Activated CD8-positive, alpha-beta T cell treated with anti-CD3 and anti-CD28 coated beads for 36 hours (primary cell): ENCODE measurements at places on chromosomes 6 and 20.
A peak's percentile ranks its signal among the peaks of the same experiment; 100 is the strongest.

GRCh38 chr6:169984181-169985120 lies 233.0 kb downstream of the ERMARD start:
- no peaks in the 10 kb centered on the region for H3K36me3 ChIP-seq
- H3K27me3 ChIP-seq = no peaks in the 10 kb centered on the region
- no peak overlapping the region for H3K27ac ChIP-seq
- H3K4me3 ChIP-seq = no peak overlapping the region
- H3K4me1 ChIP-seq = peaks cover 1% of the 10 kb centered on the region

DNA sequence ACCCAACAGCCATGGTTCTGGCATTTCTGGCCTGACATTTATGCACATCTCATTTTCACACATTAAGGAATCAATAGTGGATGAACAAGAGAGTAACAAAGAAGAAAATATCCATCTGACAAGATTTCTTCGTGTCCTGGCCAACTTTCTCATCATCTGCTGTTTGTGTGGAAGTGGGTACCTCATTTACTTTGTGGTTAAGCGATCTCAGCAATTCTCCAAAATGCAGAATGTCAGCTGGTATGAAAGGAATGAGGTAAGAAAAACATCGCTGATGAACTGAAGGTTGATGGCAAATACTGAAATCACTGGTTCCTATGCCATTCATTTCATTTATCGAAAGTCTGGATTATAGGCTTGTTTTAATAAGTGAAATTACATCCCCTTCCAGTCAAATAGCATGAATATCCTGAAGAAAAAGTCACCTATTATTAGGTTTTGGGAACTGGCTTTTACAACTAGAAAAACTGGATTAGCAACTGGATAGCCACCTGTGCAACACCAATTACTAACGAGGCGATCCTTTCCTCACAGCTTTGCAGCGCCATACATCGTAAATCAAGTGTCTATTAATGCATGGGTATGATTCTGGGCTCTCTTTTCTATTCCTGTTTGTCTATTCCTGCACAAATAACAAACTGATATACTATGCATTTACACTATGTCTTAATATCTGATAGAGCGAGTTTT lies 50.2 kb upstream of the NOP56 start:
- H3K36me3 ChIP-seq = no peaks in the 10 kb centered on the region
- no peak overlapping the region for H3K27ac ChIP-seq
- no peaks in the 10 kb centered on the region for H3K4me1 ChIP-seq
- H3K4me3 ChIP-seq = no peak overlapping the region

DNA sequence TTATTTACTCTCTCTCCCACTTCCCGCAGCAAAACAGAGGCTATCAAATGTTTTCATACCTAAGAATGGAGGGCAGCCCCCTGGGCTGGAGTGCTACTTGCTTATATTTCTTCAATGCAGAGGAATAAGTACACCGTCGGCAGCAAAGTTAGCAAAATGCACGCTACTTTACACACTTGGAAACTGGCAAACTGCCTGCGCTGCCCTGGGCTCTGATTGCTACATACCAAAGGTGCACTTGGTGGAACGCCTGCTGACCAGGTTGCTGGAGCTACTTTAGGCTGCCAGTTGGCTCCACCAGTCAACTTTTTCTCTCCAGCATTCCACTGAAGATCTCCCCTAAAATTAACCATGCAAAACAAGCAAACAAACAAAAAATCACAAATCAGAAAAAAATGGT lies 62.4 kb downstream of the PRSS35 start:
- H3K4me1 ChIP-seq = no peaks in the 10 kb centered on the region
- no peaks in the 10 kb centered on the region for H3K36me3 ChIP-seq
- no peak overlapping the region for H3K4me3 ChIP-seq

DNA sequence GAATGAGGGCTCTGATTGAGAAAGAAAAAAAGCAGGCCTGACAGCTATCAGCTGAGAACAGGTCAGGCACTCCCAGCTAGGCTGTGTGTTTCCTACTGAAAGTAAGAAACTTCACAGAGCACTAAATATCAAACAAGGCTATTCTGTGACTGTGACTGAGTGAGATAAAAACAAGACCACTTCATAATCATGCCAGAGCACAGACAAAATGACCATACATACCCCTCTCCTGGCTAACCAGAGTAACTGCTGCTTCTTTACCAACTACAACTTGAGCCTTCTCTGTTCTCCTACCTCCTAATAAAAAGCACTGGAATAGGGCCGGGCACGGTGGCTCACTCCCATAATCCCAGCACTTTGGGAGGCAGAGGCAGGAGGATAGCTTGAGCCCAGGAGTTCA lies 6.8 kb upstream of the BTN1A1 start:
- no peak overlapping the region for H3K4me3 ChIP-seq
- no peak for DNase-seq
- H3K27ac ChIP-seq = no peak overlapping the region
- peaks cover 2% of the 10 kb centered on the region for H3K27me3 ChIP-seq
- H3K4me1 ChIP-seq = peaks cover 10% of the 10 kb centered on the region

DNA sequence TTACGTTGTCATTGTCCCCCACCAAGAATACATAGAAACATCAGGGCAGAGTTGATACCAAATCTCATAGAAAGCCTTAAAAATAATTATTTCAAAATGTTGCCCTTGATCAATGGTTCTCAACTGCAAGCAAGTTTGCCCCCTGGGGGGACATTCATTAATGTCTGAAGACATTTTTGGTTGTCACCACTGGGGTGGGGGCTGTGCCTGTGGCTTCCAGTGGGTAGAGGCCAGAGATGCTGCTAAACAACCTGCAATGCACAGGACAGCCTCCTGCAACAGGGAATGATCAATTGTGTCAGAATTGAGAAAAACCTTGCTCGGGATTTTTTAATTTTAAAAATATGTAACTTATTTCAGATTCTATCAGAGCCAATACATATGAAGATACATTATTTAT lies 130.6 kb upstream of the DOK5 start:
- no peaks in the 10 kb centered on the region for H3K36me3 ChIP-seq
- peaks cover 4% of the 10 kb centered on the region for H3K4me1 ChIP-seq
- no peak overlapping the region for H3K27ac ChIP-seq
- H3K4me3 ChIP-seq = no peak overlapping the region

- peak; percentile 21 for DNase-seq
- H3K4me3 ChIP-seq = no peak overlapping the region
- no peak overlapping the region for H3K27ac ChIP-seq
- no peaks in the 10 kb centered on the region for H3K27me3 ChIP-seq
- no peaks in the 10 kb centered on the region for H3K36me3 ChIP-seq
Measured at GRCh38 chr20:7094438-7094997, 327.0 kb downstream of the BMP2 start.

- peaks cover 9% of the 10 kb centered on the region for H3K36me3 ChIP-seq
- peak overlapping the region; percentile 96 for H3K27ac ChIP-seq
- H3K4me1 ChIP-seq = peaks cover 92% of the 10 kb centered on the region
- DNase-seq = no peak
- no peaks in the 10 kb centered on the region for H3K27me3 ChIP-seq
Measured at GRCh38 chr6:159099276-159099675, 54.5 kb upstream of the TAGAP start.

DNA sequence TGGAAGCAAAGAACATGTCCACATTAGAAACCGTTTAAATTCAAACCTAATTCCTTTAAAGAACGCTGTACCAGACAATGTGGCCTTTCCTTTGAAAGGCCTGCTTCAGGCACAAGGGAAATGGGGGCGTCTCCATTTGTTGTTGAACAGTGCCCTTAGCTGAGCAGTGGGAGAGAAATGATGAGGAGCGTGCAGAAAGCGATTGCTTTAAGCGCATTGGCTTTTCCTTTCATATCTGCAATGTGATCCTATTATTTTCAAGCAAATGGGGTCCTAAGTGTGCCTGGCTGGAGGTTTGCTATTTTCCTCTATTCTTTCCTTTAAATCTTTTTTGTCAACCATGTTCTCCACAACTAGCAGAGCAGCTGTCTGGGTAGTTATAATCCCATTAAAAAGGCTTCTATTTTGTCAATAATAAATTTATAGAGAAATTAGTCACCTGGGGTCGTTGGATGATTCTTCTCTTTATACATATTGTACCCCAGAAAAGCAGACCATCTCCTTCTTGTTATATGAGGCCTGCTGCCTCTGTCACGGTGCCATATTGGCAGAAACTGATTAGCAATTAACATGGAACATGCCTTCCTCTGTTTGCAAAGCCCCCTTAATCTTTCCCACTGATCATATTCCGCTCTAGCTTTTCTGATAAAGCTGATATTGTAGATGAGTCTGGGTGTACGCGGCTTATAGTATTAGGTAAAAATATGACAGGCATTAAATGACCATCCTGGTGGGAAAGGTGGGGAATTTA lies 151.1 kb upstream of the JAG1 start:
- no peaks in the 10 kb centered on the region for H3K4me1 ChIP-seq
- H3K4me3 ChIP-seq = no peak overlapping the region

- H3K4me3 ChIP-seq = no peak overlapping the region
- H3K27ac ChIP-seq = no peak overlapping the region
- no peak for DNase-seq
- no peaks in the 10 kb centered on the region for H3K4me1 ChIP-seq
Measured at GRCh38 chr6:84086545-84087429, 53.2 kb downstream of the MRAP2 start.

DNA sequence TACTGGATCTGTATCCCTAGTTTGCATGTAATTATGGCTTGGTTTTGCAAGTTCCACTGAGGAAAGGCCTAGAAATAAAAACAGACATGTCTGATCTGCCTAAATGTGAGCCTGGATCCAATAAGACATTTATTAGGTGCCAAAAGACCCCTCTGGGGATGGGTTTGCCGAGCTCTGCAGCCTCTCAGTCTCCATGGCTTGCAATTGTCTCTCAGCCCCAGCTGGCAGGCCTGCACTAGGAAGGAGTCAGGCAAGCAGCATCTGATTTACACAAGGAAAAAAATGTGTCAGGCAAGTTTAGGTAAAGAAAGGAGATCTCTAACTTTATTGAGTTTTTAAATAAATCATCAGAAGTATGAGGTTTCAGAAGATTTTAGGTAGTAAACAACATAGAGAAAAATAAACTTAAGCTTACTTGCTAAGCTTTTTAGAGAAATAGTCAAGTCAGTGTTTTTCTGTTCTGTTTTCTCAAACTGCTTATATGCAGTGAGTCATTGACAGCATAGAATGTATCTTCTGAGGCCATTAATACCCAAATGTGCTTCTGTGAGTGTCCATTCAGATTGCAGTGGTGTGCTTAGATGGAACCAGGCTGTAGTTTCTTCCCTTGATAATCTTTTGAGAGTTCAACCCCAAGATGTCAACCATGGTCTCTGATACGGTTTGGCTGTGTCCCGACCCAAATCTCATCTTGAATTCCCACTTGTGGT lies 121.0 kb downstream of the FHL5 start:
- no peak overlapping the region for H3K4me3 ChIP-seq
- H3K36me3 ChIP-seq = no peaks in the 10 kb centered on the region
- peaks cover 3% of the 10 kb centered on the region for H3K27me3 ChIP-seq
- H3K27ac ChIP-seq = no peak overlapping the region
- DNase-seq = no peak

DNA sequence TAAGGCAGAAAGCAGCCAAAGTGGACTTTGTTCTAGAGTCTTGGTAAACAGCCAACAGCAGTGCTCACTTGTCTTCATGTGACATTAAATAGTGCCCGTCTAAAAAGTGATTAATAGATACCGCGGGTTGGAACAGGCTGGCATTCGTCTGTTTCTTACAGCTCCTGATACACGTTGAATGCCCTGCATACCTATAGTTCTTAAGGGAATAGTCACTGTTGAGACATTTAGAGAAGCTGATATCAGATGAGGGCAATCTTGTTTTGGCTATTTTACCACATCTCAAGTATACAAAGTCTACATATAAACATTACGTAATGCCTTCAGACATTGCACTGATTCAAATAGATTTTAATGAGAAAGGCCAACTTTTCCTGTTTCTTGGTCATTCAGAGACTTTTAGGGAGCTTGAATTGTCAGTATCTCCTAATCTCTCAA lies 374.9 kb upstream of the FLRT3 start:
- no peaks in the 10 kb centered on the region for H3K36me3 ChIP-seq
- DNase-seq = no peak
- H3K4me3 ChIP-seq = no peak overlapping the region
- H3K27ac ChIP-seq = no peak overlapping the region

DNA sequence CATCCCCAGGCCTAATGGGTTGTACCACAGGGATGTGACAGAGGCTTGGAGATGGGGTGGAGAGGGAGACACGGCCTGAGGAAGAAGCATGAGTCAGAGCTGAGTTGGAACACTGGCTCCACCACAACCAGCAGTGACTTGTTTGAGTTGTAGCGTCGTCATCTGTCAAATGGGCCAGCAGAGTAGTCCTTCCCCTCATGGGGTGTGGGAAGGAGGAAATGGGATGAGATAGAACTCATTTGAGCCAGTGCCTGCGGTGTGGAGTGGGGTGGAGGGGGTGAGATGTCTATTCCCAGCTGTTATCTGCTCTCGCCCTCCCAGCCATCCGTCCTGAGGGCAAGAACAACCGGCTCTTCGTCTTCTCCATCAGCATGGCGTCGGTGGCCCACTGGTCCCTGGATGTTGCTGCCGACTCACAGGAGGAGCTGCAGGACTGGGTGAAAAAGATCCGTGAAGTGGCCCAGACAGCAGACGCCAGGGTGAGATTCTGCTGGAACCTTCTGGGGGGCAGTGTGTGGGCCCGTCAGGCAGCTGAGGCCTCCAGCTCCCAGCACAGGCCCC lies 32.5 kb downstream of the PLCG1 start:
- peaks cover 74% of the 10 kb centered on the region for H3K36me3 ChIP-seq
- peak overlapping the region; percentile 59 for H3K27ac ChIP-seq
- no peak overlapping the region for H3K4me3 ChIP-seq
- DNase-seq = peak; percentile 1
- peaks cover 51% of the 10 kb centered on the region for H3K4me1 ChIP-seq

DNA sequence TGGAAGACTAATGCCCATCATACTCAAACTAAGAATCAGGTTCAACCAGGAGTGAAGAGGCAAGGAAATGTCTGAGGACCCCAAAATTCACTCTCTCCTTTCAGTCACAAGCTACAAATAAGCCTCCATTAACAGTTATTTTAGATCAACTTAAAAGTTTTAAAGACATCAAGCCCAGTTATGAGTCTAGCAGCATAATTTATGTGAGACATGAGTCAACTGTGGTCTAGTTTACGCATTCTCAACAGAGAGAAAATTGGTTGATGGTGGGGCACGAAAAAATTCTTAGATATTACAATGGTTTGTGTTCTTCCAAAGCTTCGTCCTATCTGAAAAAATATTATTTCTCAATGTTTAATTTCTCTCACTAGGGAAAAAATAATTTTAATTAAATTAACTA lies 204.9 kb upstream of the NT5E start:
- H3K4me3 ChIP-seq = no peak overlapping the region
- no peaks in the 10 kb centered on the region for H3K27me3 ChIP-seq
- H3K36me3 ChIP-seq = no peaks in the 10 kb centered on the region
- no peak for DNase-seq

GRCh38 chr6:167906899-167907298 lies 80.2 kb downstream of the AFDN start:
- H3K4me3 ChIP-seq = no peak overlapping the region
- no peaks in the 10 kb centered on the region for H3K36me3 ChIP-seq
- no peaks in the 10 kb centered on the region for H3K27me3 ChIP-seq
- no peak overlapping the region for H3K27ac ChIP-seq
- no peaks in the 10 kb centered on the region for H3K4me1 ChIP-seq

- no peaks in the 10 kb centered on the region for H3K4me1 ChIP-seq
- no peaks in the 10 kb centered on the region for H3K36me3 ChIP-seq
- H3K4me3 ChIP-seq = no peak overlapping the region
- DNase-seq = no peak
Measured at GRCh38 chr20:32033316-32033715, 18.7 kb upstream of the HCK start.
